ENCODE measurements at places on chromosomes 2 and 18.

- no peak for DNase-seq
These were observed 33.2 kb downstream of the B3GNT2 start for GRCh38 chr2:62229082-62229605.

DNA sequence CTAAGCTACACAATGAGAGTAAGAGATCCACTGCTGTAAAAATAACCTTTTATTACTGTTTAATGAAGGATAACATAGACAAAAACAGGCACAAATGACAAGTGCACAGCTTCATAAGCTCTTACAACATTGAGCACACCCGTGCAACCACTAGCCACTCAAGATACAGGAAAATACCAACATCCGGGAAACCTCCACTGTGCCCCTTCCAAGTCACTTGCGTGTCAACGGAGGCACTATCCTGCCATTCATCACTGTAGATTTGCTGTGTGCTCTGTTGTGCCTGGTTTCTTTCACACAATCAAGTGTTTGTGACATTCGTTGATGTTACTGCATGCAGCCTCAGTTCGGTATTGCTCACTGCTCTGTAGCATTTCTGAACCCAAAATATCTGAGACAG, 292.9 kb upstream of the MYT1L start:
- DNase-seq = no peak

GRCh38 chr18:48131042-48131441, 200.6 kb upstream of the SMAD2 start:
- no peak for DNase-seq

- no peak for DNase-seq
These were observed 54.1 kb downstream of the HDAC4 start for GRCh38 chr2:239346676-239347075.

DNA sequence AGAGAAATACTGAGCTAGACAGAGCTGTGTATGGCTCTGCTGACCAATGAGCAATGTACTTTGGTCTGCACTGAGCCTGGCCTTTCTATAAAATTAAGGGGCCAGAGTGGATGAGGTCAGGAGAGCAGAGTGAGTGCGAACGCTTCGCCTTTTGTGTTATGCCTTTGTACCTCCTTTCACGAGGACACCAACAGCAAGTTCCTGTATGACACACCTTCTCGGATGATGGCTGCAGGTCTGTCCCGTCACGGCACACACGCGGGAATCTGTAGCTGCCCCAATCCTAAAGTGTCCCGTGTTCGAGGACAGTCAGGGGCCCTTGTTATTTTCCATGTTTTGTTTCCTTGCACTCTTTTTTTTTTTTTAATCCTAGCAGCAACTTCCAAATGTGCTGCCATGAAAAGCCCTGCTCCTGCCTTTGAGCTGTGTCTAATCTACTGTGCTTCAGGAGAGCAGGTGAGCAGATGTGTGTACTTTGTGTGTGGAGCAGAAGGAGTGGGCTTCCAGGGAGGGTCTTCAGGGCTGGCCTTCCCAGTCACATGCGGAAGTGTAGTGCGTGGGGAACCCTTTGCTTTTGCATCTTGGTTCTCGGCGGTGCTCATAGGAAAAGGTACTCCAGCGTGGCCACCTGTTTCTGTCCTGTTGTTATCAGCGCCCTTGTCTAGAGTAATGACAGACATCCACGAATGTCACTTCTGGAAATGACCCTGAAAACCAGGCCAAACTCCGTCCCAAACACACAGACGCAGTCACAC, 213.2 kb downstream of the NDUFA10 start:
- no peak for DNase-seq

GRCh38 chr2:179876266-179876665, 14.9 kb upstream of the ZNF385B start:
- DNase-seq = no peak

GRCh38 chr2:241334813-241335212, 19.1 kb downstream of the SEPTIN2 start:
- no peak for DNase-seq

- DNase-seq = no peak
These were observed 40.4 kb upstream of the CDC42EP3 start for GRCh38 chr2:37711831-37712230.

- DNase-seq = no peak
These were observed 102.3 kb downstream of the MAPK4 start for GRCh38 chr18:50662177-50662576.

DNA sequence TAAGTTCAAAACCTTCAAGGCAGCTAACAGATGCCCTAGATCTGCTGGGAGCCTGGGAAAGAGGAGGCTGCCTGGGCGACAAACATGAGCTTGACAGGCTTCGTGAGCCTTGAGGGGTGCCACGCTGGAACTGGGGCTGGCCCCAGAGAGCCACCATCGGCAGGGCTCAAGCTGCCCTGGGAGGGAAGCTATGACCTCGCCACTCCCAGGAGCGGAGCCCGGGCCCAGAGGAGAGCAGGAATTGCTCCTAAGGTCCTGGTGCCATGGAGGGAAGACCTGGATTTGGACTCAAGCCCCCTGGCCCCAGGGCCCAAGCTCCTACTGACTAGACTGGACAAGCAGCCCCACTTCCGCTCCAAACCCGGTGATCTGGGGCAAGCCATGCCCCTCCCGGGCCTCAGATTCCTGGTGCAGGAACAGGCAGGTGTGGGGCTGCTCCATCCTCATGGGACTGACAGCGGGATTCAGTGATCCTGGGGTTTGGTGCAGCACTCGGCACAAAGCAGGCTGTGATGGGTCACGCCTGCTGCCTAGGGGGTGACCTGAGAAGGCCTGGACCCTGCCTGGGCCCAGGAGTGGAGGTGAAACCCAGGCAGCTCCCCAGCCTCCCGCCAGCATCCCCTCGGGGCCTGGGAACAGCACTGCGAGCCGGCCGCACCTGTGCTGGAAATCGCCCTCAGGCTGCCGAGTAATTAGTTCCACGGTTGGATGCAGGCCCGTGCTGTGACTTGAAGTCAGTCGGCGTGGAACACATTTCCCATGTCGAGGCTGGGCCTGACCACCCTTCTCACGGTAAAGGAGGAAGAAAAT, 246.9 kb downstream of the NDUFA10 start:
- DNase-seq = no peak

GRCh38 chr2:88832311-88832991, 141.0 kb downstream of the RPIA start:
- DNase-seq = no peak

- no peak for DNase-seq
These were observed 63.5 kb downstream of the TXNL1 start for GRCh38 chr18:56574861-56575260.

DNA sequence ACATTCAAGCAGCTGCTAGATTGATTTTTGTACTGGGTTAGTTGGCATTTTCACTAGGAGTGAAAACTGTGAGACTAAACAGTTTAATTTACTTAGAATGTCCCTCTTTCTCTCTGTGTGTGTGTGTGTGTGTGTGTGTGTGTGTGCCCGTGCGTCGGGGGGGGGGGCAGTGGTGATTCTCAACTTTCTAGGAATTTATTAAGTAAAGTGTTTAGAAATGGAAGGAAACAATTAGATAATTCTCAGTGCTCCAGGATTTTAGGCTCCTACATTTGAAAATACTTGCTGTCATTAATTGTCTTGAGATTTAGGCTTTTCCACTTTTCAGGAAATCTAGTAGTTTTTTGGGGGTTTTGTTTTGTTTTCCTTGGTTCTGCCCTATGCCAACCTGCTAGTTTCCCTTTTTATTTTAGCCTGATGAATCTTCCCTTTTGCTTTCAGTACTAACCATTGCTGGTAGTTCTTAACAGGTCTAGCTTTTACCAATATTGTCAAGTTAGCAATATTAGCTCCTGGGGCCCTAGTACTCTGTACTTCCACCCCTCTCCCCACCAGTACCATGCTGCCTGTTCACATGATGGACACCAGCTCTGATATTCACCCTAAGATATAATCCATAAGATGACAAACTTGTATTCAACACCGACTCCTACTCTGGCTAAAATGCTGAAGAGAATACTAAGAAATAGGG, 4.9 kb downstream of the EPAS1 start:
- DNase-seq = no peak

DNA sequence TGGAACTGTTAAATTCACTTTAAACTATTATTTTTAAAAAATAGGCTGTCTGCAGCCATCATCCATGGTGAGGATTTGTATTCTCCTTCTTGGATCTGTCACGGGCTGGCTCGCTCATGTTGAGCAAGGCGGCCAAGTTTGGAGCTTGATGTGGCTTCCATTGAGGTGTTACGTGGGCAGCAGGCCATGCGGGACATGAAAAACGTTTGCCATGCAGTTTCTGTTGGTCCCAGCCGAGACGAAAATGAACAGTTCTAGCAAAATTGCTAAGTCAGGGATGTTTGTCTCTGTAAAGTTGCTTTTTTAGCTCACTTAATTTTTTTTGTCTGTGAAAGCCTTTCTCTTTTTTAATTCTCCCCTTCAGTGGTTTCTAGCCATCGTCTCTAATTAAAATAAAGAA, 70.2 kb upstream of the MGAT5 start:
- DNase-seq = no peak

GRCh38 chr2:169702996-169703395, 8.7 kb downstream of the PHOSPHO2 start:
- no peak for DNase-seq

GRCh38 chr2:122528958-122529705, 773.7 kb downstream of the TSN start:
- no peak for DNase-seq

DNA sequence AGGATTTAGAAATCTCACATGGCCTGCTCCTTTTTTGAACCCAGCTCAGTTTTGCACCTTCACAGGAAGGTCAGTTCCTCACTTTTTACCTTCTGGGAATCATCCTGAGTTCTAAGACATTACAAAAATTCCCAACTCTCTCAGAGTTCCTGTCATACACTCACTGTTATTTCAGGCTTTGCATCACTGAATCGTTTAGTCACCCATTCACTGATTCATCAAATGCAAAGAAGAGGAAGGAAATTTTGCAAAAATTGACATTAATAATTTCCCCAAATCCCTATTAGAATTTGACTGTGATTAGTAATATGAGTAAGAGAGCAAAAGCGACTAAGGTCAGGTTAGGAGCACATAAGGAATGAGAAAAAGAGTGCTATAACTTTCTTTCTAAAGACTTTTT, 197.5 kb downstream of the PDE1A start:
- no peak for DNase-seq

GRCh38 chr18:25467226-25467987, 115.4 kb upstream of the ZNF521 start:
- DNase-seq = no peak

- no peak for DNase-seq
These were observed 117.6 kb downstream of the METTL8 start for GRCh38 chr2:171316220-171316619.

DNA sequence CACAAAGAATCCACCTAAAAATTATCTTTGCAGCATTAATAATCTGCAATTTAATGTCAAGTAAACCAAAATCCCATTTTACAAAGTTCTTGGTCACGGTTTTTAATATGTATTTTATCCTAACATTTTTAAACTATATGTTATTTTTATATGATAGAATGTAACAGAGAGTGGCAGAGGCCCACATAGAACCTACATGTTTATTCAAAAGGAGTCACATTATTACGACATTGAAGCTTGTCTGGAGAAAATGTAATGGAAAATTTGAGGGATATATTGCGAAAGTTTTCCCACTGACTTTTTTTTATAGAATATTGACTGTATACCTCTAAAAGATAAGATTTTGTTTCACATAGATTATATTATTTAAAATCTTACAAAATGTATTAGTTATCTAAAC, 89.7 kb upstream of the COL3A1 start:
- DNase-seq = no peak

- no peak for DNase-seq
These were observed 156.8 kb upstream of the TTC39C start for GRCh38 chr18:23857756-23858155.

GRCh38 chr2:138787053-138787666, 7.0 kb upstream of the NXPH2 start:
- DNase-seq = no peak

DNA sequence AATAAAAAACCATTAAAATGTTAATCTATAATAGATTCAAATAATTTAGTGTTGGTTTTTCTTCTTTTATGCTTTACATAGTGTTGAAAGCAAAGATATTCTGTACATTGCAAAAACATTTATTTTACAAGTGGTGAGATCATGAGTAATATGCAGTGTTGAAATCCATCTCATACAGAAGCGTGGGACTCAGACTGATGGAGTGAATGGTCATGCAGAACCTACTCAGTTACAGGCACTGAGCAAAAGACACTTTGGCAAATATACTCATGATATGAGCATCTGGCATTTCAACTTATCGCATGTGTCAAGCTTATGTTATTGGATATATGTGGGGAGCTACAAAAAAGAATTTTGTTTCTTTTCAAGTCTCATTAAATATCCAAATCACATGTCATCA, 620.2 kb upstream of the NETO1 start:
- DNase-seq = no peak

GRCh38 chr2:180716186-180717180, 263.9 kb upstream of the UBE2E3 start:
- no peak for DNase-seq

- DNase-seq = no peak
These were observed 518 bp upstream of the NFU1 start for GRCh38 chr2:69437751-69438154.

DNA sequence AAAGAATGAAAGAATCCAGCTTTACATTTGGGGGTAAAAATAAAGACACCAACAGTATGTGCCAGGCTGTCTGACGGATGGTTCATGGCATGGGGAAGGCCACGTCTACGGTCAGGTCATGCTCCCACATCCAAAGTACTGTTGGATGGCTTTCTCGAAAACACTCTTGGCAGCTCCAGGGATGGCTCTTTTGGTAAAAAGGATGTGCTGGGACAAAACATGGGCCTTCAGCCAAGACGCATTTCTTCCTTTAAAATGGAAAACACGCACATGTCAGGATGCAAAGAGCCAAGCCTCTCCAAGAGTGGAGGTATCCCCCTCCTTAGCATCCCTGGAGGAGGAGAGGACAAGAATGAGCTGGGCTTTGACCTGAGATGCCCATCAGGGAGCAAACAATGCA, 376.5 kb upstream of the KLHL29 start:
- no peak for DNase-seq

DNA sequence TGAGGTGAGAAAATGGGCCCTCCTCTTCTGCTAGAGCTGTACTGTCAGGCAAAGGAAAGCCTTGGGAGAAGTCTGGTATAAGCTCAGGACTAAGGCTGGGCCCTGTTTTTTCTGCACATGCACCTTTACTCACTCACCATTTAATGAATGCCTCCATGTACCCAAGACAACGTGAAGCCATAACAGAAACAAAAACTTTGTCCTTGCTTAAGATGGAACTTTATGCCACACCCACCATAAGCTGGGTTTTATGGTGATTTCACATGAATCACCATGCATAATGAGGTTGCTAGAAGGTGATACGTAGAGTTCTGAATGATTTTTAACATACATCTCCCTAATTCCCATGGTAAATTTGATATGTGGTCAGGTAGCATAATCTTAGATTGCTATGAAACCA, 63.7 kb upstream of the CYP26B1 start:
- DNase-seq = no peak

- DNase-seq = no peak
These were observed 191.3 kb downstream of the CMPK2 start for GRCh38 chr2:6674381-6674780.

GRCh38 chr18:56487801-56488200, 150.6 kb downstream of the TXNL1 start:
- DNase-seq = no peak

DNA sequence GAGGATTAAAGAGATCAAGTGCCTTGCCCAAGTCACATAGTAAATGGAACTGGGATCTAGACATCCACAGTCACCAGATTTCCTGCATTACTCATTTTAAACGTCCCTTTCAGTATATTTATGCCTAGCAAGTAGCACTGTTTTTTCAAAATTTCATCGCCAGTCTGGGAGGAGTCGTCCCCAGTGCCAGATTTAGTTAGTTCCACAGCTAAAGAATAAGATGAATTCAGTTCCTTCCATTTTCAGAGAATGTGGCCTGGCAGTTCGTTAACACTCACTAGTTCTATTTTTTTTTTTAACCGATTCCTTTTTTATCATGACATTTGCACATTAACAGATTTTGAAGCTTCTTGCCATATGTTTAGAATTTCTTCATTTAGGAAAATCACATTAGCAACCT, 11.2 kb downstream of the GRP start:
- no peak for DNase-seq
